ENCODE measurements at places on chromosomes 7 and 10. TPM values are rescaled to one million over a fixed set of nuclear protein-coding genes. Genes with fewer than 3 reads are reported as not detected.

Gene ZEB1
- total RNA-seq = 3.2 TPM

Gene CTAGE6
- not detected for total RNA-seq

Gene MYO1G
- total RNA-seq = 0.26 TPM

Gene CHST3
- total RNA-seq = 3.5 TPM

Gene GJD4
- 0.08 TPM for total RNA-seq

Gene C10orf95
- not detected for total RNA-seq
